ENCODE measurements at places on chromosomes 2 and 18.

- no peak for DNase-seq
Observed at GRCh38 chr2:215332872-215333595, 21.2 kb downstream of the ATIC start.

DNA sequence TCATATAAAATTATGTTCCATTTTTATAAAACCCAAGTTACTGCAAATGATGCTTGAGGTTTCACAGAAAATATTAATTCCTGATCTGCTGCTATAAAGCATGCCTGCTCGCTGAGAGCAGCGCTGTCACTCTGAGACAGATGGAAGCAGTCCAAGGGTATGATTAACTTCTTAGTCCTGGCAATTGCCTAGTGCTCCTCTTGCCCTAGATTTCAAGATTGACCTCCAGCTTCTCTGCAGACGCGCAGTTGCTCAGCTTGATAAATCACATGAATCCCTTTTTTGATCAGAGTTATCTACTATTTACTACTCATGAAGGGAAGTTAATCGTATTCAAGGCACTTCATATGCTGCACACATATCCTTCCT is 154.6 kb upstream of the REV1 start:
- no peak for DNase-seq

DNA sequence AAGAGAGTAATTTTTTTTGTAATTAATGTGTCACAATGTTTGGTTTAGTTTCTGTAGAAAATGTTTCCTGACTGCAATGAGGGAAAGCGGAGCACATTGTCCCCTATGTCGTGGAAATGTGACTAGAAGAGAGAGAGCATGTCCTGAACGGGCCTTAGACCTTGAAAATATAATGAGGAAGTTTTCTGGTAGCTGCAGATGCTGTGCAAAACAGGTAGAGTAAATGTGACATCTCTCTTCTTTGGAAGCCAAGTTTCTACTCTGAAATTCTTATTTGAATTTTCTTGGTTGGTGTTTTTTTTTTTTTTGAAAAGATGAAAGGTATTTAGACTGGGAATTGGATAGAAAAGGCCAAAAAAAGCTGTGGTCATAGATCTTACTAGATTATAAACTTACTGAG is 20.0 kb downstream of the RNF138 start:
- DNase-seq: no peak

DNA sequence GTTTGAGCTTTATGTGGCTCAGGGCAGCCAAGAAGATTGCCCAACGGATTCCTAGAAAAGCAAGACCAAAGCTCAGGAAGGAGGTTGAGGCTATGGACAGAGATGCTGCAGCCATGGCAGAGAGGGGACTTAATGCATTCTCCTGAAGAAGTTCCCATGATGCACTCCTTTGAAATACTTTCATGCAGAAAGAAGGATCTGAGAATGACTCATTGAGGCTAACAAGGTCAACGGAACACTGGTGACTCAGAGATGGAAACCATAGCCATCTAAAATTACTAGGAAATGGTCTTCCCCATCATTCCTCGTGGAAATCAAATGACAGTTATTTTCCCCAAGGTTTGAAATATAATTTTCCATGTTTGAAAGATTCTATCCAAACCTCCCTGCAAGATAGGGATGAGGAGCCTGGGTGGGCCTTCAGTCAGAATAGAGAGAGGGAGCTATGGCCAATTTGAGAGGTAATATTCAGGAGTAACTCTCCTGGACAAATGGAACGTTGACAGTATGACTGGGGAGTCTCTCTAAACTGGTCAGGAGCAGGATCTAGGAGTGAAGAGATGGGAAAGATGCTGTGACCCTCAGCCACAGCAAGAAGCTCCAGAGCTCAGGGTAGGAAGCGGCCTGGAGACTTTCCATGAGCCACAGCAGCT is 63.0 kb downstream of the REEP1 start:
- DNase-seq: no peak

DNA sequence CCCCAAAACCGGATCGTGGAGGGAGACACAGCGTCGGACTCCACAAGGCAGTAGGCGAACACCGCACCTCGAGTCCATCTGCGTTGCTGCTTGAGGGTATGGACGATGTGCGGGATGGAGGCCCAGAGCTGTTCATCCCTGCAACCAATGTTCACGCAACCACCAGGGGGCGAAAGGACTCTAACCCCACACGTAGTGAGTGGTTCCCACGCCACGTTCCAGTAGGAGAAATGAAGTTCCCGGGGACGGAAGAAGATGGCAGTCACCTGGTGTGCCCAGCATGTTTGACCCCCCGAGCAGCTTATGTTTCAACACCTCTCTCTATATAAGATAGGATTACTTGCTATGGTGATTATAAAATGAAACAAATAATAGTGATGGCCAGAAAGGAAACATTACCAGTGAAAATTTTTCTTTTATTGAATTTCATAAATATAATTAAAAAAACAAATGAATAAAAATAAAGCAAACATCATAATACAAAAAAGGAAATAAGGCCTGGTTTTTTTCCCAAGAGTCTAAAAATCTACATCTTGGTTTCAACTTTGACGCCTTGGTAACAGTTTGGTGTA is 184.3 kb downstream of the SH3BP4 start:
- DNase-seq: peak; percentile 14

DNA sequence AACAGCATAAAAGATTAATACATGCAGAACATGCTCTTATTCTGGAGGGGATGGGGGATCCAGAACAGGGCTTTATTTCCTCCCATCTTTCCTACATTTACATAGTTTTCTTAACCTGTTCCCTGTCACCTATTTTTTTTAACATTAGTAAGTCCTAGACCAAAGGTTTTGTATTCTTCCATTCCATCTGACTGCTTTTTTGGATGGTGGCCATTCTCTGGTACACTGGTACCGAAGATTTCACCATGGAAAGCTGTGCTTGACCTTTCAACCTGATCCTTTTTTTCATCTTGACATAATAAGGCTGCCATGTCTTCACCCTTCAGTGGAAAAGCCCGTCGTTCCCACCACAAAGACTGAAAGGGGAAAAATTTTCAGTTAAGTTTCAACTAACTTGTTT is 20.4 kb downstream of the RPE start:
- no peak for DNase-seq

- DNase-seq: no peak
Observed at GRCh38 chr18:78893281-78894032, 86.2 kb upstream of the SALL3 start.

- no peak for DNase-seq
Observed at GRCh38 chr2:36964496-36965058, 1.8 kb downstream of the STRN start.

- DNase-seq: no peak
Observed at GRCh38 chr2:107308835-107309234, 422.9 kb upstream of the ST6GAL2 start.

DNA sequence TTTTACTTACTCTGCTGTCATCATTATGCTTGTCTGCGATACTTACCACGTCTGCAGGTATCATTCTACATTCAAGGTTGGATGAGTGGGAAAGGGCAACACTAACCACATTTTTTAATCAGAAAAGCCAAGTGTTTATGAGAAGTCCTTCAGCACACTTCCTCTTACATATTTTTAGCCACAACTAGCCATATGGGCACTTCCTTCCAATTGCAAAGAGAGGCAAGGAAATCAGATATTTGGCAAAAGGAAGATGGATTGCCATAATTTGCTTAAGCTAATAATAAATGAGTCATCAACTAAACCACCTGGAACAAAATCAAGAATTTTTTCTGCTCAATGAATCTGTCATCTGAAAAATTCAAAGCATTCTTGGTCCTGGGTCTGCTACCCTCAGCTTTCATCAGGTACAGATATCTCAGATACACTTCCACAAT is 16.7 kb upstream of the MRO start:
- DNase-seq: no peak

- no peak for DNase-seq
Observed at GRCh38 chr2:104818264-104818663, 35.7 kb upstream of the POU3F3 start.

DNA sequence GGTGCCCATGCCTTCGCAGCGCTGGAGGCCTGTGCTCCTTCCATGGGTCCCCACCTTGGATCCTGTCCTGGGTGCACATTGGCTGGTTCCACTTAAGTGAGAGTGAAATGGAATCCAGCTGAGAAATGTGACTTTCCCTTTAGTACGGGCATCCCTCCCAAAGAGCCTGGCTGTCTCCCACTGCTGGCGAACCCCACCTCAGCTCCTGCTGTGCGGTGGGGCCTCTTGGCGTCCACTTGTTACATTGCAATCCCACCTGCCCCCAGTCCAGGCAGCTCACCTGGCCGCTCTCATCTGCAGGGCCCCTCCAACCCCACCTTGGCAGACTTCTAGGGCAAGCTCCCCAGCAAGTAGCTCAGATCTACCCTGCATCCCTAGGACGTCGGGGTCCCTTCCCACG is 35.5 kb upstream of the GNAL start:
- no peak for DNase-seq

DNA sequence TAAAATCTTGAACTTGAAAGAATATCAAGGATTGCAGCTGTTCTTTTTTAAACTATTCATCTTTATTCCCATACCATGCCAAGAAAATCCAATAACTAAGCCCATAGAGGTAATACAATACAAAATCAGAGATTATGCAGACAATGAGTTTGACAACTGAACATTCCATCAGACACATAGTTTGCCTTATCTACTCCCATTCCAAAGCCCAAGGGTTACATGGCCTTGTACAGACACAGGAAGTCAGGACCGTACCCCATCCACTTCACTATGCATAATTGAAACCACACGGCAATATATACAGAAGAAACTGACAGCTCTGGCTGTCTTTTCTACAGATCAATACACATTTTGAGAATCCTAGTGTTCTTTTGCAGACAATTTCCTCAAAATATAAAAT is 181.3 kb downstream of the TMX3 start:
- no peak for DNase-seq

GRCh38 chr2:129802290-129802689 is 177.2 kb upstream of the RAB6C start:
- no peak for DNase-seq

GRCh38 chr18:6652098-6652497 is 77.4 kb upstream of the ARHGAP28 start:
- DNase-seq: no peak

GRCh38 chr2:55876429-55877086 is 47.0 kb downstream of the EFEMP1 start:
- no peak for DNase-seq

DNA sequence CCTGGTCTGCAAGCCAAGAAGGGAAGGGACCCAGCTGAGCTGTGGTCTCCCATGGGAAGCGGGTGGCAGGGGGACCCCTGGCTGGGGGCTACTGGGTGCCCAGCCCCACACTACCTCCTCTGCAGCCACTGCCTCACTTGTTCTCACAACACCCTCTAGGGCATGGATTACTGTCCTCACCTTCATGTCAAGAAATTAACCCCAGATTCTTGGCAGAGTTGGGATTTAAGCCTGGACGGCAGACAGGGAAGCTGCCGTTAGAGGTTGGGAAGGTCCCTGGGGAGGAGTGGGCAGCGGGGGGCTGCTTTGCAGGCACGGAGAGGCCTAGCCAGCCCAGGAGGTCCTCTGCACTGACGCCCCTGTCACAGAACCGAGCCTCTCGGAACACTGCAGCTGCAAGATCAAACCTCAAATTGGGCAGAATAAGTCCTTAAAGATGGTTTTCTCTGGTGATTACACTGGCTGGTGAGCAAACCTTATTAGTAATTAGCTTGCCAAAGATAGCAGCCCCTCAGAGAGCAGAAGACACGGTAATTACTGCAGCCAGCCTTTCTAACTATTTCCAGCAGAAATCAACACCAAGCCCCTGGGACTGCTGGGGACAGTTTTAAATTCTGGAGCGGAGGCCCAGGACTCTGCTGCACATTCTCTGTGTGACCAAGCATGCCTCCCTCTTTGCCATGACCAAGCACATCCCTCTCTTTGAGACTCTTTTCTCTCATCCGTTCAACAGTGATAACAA is 35.9 kb downstream of the KCNF1 start:
- no peak for DNase-seq

GRCh38 chr2:196099916-196100315 is 31.3 kb upstream of the DNAH7 start:
- DNase-seq: no peak

GRCh38 chr18:49059028-49059834 is 108.5 kb upstream of the SMAD7 start:
- DNase-seq: no peak

- no peak for DNase-seq
Observed at GRCh38 chr2:225008935-225009334, 33.3 kb downstream of the DOCK10 start.

GRCh38 chr18:56112984-56113383 is 525.0 kb upstream of the TCF4 start:
- no peak for DNase-seq

- DNase-seq: no peak
Observed at GRCh38 chr2:226971770-226972169, 135.9 kb downstream of the RHBDD1 start.
